NCI-H510A (cell line): ENCODE measurements at places on chromosomes 11 and 22.

- no peak for DNase-seq
Measured at GRCh38 chr11:15685306-15685705, 570.6 kb downstream of the INSC start.

GRCh38 chr11:44047931-44048431 lies at the start of gene ACCSL:
Gene ACCSL, plus strand, starts transcription at chr11:44047981. Its CDS starts 56 bp downstream, at chr11:44048037.
- DNase-seq: no peak

DNA sequence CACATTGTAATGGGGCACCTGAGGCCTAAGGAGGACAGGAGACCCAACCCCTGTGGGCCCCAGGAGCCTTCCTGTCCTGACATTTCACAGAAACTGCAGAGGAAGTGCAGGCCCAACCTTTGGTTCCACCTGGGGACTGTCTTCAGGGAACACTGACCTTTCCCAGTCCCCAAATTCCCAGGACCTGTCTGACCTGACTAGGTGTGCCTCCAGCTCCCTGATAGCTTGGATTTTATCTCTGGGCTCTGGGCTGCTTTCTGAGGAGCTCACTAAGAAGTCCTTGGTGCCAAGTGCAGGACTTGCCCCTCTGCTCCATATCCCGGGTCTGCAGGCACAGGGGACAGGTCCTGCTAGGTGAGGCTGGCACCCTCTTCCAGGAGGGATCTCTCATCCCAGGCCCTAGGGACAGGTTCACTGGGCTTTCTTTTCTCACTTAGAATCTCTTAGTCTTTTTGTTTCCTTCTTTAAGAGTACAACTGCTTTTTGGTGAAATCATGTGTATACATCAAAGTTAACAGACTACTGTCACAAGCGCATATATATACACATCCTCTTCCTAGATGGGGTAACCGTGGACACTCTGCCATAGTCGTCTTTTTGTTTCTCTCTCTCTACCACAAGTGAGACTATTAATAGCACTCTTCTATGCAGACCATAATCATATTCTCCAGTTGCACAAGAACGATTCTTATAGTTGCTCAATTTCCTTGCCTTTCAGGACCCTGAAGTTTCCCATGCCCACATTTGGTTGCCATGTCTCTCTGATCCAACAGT lies 72.0 kb upstream of the IGLL5 start:
- DNase-seq: no peak

DNA sequence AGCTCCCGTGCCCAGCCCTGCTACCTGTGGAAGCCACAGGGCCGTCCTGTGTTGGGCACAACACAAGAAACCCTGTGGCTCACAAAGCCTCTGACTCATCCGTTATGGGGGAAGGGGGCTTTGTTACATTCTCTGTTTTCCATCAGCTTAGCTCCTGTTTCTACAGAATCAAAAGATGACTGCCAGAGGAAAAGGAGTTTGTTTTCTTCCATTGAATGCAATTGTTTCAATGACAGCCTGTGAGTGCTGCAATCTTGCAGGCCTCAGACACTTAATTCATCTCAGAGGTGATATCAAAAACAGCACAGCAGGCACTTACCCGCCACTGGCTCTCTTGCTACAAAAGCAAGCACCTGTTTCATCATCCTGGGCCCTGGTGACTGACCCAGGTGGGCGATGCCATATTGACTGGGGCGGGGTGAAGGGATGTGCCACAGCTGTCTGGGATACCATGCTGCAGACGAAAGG lies 194.3 kb downstream of the OPCML start:
- DNase-seq: no peak

GRCh38 chr22:18975434-18976196 lies 39.5 kb upstream of the PRODH start:
- DNase-seq: no peak

- DNase-seq: no peak
Measured at GRCh38 chr11:35812828-35813227, 131.0 kb upstream of the LDLRAD3 start.

GRCh38 chr11:68338051-68338780 lies 25.8 kb downstream of the LRP5 start:
- no peak for DNase-seq

DNA sequence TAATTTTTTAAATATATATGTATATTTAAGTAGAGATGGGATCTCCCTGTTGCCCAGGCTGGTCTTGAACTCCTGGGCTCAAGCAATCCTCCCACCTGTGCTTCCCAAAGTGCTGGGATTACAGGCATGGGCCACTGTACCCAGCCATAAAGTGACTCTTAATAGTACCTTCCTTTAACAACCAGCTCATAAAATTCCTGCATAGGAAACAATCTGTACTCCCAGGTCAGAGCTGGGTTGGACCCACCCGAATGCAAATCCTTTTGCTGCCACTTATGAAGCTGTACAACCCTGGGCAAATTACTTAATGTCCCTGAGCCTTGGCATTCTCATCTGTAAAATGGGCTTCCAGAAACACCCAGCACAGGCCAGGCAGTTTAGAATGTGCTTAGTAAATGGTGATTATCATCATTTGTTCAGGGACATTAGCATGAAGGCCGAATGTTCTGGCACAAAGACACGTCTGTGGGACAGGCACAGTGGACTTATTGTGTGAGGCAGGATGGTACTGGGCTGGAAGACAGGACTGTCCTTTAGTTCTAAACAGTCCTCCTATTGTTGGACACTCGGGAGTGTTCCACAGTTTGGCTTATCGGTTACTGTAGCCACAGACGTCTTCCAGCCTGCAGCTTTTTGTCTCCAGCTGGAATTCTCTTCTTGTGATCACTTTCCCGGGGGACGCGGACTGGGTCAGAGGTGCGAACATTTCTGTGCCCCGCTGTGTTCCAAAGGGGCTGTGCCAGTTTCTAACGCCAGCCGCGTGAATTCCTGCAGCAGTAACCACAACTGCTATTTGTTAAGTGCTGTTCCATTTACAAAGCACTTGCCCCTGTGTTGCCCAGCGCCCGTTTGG lies 6.0 kb downstream of the PDXP start:
- DNase-seq: no peak
